Stimulated activated CD4-positive, alpha-beta T cell treated with anti-CD3 and anti-CD28 coated beads, Interleukin-1b, Interleukin-23, amount 100 ng/mL, for 48 hours (primary cell): ENCODE measurements at places on chromosomes 2 and 18.

DNA sequence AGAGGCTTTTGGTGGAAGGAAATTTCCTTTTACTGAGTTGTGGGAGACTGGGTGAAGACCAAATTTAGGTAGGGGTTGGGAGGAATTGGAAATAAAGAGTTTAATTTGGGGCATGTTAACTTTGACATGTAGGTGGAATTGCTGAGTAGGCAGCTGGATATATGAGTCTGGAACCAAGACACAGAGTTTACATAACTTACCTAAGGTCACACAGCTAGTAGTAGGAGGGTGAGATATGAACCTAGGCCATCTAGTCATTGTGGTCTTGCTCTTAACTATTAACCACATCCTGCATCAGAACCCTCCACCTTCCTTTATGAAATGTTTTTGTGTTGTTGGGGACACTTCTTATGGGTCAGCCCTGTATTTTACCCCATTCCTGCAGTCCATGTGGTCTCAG lies 113.1 kb downstream of the ICOS start:
- no peak for DNase-seq

GRCh38 chr2:28345619-28346018 lies 47.0 kb upstream of the FOSL2 start:
- no peak for DNase-seq

GRCh38 chr18:11367351-11367750 lies 218.0 kb upstream of the PIEZO2 start:
- no peak for DNase-seq

- no peak for DNase-seq
Measured at GRCh38 chr18:8786483-8787370, 81.4 kb downstream of the MTCL1 start.

GRCh38 chr2:120344976-120345581 lies 857 bp upstream of the INHBB start:
- DNase-seq: no peak

DNA sequence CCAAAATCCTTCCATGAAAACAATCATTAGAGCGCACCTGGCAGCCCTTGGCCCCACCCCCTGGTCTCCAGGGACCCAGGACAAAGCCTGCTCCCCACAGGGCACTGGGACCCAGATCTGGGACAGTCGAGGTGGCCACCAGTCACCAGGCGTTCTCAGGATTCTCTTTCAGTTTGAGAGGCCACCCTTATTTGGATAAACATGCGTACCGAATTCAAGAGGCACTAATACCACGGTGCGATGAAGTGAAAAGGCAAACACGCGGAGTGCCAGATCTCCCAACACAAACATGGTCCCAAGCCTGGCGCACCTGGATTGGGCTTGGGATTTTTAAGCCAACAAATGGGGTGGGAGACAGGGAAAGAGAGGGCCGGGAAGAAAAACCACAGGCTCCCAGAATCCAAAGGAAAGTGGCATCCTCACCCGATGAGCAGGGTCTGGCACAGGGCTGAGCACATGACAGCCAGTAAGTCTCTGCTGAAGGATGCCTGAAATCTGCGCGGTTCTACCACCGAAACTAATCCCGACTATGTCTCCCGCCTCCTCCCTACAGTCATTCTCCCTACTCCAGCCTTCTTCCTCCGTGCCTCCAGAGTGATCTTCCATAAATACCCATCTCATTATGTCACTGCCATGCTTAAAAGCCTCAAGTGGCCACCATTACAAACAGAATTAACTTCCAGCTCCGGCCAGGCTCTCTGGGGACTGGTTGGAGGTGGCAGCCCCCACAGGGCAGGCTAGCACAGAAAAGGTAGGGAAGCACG lies 60.9 kb upstream of the KLHL29 start:
- no peak for DNase-seq

- no peak for DNase-seq
Measured at GRCh38 chr2:48295421-48295820, 234.5 kb upstream of the STON1 start.

DNA sequence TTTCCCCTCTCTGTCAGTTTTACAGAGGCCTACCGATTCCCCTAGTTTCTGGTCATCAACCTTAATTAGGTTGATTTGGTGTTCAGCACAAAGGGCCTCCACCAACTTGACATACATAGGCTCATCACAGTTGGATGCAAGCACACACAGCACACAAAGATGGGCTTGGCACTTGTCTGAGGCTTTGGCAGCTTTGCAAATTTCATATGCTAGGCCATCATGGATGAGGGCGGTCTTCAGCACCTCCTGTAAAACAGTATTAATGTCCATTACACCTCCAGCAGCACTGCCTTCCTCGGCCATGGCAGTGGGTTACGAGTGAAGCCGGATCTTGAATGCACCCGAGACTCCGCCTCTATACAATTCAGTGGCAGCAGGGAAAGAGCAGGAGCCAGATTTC lies 56.9 kb downstream of the REL start:
- DNase-seq: no peak

DNA sequence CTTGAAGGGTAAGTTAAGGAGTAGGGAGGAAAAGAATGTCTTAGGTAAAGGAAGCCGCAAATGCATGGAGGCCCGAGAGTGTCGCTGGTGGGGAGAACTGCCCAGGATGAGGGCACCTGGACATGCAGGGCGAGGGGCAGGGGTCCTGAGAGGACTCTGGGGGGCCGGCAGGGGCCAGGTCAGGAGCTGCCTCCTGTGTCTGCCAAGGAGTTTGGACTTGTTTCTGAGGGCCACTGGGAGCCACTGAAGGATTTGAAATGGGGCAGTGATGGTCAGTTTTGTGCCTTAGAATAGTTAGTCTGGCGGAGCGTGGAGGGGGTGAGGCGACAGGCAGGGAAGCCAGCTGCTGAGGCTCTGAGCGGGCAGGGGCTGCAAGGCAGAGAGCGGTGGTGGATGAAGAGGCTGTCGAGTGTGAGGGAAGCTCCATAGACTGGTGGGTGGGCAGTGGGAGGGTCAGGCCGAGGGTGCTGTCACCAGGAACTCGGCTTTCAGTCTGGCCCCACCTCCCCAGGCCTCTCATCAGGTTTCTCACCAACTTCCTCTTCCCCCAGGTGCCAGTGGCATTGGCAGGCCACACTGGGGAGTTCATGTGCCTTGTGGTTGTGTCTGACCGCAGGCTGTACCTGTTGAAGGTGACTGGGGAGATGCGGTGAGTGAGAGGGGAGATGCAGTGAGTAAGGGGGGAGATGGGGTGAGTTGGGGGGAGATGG lies 14.7 kb upstream of the SLC4A3 start:
- no peak for DNase-seq

DNA sequence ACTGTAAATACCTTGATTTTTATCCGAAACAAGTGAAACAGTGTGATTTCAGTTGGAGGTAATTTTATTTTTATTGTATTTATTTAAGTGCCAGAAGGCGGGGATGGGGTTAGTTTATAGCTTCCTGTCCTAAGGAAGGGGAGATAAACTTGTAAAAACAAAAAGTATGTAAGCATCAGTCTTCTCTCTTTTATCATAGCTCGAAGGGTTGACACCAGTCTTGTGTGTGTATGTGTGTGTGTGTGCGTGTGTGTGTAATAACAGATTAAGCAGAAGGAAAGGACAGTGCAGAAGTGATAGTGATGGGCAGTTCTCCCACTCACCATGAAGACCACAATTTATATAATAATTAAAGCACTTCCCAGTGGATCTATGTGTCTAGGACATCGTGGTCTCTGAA lies 793.3 kb downstream of the PLCL1 start:
- DNase-seq: no peak

- DNase-seq: no peak
Measured at GRCh38 chr2:20523073-20523798, 76.4 kb downstream of the RHOB start.

- no peak for DNase-seq
Measured at GRCh38 chr2:236120141-236120601, 48.0 kb downstream of the GBX2 start.

GRCh38 chr2:72325592-72326422 lies 178.1 kb upstream of the CYP26B1 start:
- DNase-seq: peak; percentile 4

DNA sequence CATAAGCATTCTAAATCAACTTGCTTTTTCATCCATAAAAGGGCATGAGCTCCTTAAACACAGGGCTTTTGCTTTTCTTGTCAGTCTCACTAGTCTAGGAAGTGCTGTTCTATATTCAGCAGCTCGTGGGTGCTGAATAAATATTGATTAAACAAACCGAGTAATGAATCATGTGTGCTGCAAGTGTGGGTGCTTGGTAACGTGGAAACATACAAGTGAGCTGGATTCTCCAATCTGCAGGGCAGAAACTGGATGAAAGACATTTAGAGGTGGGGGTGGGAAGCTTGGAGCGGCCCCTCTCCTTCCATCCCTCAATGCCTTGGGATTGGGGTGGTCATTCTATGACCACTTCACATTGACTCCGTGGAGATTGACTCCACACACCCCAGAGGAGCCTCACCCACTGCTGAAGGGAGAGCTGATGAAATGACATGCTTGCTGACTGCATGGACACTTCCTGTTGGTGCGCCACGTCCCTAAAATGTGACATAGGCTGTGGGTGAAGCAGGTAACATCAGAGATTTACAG lies 114.6 kb downstream of the DOCK10 start:
- DNase-seq: peak; percentile 80

DNA sequence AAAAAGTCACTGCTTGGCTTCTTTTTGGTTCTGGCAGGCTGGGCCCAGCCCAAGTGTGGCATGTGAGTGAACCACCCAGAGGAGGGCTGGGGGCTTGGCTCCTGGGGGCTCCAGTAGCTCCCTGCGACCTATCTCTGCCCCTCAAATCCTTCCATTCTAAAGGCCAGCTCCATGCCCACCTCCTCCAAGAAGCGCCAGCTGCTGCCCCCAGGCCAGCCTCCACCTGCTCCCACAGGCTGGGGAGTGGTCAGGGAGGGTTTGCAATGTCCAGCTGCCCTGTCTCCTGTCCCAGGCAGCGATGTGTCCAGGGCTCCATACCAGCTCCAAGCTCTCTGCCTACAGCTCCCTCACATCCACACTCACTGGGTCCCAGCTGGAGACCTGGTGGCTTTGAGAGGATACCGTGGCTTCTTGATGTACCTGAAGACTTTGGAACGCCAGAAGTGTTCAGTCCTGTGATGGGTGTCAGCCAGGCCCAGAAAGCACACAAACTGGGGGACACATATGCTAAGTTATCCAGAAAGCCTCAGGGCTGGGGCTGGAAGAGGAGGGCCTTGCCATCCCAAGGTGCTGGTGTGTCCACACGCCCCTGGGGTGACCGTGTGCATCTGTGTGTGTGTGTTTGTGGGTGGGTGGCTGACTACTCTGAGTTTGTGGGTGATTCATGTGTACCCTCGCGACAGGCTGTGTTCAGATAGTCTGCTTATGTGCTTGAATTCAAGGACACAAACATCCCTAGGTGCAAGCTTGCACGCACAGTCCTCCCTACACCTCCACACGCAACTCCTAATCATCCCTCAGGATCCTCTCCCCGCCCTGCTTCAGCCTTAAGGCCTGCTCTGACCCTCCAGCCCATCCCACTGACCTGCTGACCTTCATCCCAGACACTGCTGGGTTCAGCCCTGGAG lies 33.4 kb downstream of the ZFP36L2 start:
- no peak for DNase-seq

GRCh38 chr18:61957801-61958516 lies 65.2 kb upstream of the RNF152 start:
- DNase-seq: no peak

DNA sequence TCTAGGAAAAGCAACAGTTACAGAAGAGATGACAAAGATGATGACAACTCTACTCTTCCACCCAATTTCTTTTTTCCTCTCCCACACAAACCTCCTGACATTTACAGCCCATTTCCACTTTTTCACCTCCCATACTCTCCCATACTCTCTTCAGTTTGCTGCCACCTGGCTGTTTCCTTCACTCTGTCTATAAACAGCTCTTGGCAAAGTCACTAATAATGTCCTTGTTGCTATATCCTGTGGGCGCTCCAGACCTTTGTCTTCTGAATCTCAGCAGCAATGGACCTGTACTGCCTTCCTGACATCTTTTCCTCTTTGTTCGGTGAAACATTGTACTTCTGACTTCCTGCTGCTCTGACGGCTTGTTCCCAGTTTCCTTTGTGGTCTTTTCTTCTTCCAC lies 60.7 kb upstream of the CAVIN2 start:
- no peak for DNase-seq
